ENCODE measurements at places on chromosomes 5 and 9. TPM values are rescaled to one million over a fixed set of nuclear protein-coding genes. Genes with fewer than 3 reads are reported as not detected.

The NIM1K gene
- total RNA-seq, result 0.15 TPM

The TMEM215 gene
- not detected for total RNA-seq

The SPINK4 gene
- not detected for total RNA-seq

The DMRT3 gene
- not detected for total RNA-seq

The ORM2 gene
- not detected for total RNA-seq
